ENCODE measurements at places on chromosomes 7 and 10.

DNA sequence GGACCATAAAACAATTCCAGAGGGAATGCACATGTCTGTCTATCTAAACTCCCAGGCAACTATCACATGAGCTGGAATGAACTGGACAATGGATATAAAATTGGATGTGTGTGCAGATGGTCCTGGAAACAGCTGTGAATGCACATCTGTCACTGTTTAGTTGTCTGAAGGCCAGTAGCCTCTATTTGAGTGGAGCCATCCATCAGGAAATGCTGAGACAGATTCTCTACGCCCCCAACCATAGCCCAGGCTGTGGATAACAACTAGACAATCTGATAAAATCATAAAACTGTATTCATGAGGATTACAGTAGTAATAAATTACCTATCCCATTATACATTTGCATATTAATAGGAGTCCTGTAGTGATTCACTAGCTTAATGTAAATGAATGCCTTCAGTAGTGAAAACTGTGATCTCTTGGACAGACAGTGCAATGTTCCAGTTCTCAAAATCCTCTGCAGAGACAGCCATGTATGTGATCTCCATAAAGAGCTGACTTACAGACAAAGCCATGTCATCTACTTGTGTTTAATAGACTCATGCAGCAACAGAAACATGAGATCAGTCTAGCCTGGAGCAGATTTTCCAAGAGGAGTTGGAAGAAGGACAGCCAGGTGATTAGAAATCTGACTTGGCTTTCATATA, 907.6 kb downstream of the KCNMA1 start:
- DNase-seq: no peak

DNA sequence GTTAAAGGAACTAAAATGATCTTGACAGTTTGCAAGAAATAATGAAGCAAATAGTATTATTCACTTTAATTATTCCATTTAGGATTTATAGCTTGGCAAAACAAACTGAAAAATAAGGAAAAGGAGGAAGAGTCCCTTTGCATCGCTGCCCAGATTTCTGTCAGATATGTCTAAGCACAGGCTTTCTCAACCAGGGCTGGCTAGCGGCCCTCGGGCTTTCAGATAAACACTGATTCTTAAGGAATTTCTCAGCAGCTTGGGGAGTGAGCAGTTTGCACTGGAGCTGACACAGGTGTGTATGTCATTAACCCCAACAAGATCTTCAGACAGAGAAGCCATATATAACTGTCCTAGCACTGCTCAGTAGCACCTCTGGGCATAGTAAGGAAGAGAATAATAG, 47.9 kb upstream of the SEMA3D start:
- DNase-seq: no peak

- DNase-seq: no peak
Measured at GRCh38 chr7:5406957-5407945, 16.4 kb downstream of the TNRC18 start.

DNA sequence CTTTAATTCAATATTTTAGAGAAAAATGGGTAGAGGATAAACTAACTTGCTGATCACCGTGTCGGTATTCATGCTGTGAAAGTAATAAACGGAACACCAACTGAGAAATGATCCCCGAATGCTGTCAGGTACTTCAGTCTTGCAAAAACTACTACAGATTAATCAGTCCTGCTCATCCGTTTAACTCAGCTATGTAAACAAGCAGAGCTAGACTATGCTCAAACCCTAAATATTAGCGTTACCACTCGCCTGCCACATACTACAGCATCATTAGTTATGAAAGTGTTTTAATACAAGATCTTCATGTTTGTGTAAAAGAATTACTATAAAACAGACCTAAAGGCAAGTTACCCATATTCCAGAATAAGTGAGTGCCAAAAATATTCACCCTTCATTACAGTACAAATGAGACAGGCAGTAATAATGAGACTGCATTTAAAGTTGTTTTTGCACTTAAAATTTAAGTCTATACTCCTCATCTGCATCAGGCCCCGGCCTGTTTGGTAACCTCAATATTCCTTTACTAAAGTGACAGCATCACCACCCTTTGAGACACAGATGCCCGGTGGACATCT, 952 bp downstream of the DNMBP start:
- DNase-seq: no peak

DNA sequence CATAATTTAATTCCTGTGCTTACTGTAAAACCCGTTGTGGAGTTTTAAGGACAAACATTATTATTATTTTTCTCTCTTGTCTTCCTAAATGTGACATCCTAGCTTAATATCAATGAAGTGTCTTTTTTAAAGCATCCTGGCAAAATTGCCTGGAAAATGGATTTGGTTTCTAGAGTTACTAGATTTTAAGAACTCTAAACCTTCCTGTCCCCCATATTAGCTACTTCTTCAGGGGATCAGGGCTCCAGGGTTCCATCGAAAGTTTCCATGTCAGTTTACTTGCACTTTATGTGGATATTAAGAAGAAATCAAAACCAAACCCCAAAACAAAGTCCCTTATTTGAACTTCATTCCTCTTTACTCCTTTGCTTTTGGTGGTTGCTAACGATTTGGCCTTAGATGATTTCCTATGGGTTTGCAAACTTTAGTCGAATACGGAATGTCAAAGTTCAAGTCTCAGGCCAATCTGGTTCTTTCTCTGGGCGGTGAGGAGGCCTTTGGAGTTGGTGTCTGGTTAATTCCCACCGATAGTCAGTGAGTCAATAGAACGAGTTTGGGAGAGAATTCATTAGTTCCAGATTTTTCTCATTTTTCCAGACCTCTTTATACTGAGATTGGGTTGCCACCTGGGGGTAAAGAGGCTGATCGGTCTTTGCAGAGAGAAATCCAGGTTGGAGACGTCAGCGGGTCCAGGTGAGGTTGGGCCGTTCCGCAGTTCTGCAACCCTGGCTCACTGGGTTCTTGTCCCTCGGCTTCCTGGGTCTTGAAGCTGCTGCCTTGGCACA, 1.1 kb downstream of the CUX1 start:
- no peak for DNase-seq

GRCh38 chr7:28354601-28355402, 57.5 kb upstream of the CREB5 start:
- no peak for DNase-seq

GRCh38 chr7:27243340-27244163, 950 bp downstream of the EVX1 start:
- no peak for DNase-seq

DNA sequence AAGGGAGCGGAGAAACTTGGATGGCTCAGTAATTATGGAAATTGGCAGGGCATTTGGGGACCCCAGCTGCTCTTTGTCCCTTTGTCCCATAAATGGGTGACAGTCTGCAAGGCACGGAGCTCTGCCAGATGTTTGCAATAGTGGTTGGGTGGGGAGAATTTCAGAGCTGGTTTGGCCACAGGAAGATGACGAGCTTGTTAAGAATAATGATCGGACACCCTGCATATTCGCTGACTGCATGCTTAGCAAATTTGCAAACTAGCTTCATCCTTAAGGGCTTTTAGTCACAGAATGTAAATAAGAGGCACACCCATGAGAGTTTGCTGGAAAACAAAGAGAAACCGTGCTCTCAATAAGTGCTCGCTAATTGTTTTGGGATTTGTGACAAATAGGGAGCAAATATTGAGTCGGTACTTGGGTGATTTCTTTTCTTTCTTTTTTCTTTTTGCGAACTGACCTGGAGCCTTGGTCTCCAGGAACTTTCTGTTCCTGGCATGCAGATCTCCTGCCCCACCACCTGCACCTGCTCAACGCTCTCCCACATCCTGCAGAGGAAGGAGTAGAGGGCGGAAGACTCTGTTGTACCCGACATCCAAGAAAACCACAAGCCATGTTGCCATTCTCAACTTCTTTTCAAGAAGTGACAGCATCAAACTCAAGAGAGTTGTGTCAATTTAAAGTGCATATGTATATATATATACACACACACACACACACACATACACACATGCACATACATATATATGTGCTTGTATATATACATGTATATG, 238.9 kb downstream of the CAMK1D start:
- DNase-seq: no peak

DNA sequence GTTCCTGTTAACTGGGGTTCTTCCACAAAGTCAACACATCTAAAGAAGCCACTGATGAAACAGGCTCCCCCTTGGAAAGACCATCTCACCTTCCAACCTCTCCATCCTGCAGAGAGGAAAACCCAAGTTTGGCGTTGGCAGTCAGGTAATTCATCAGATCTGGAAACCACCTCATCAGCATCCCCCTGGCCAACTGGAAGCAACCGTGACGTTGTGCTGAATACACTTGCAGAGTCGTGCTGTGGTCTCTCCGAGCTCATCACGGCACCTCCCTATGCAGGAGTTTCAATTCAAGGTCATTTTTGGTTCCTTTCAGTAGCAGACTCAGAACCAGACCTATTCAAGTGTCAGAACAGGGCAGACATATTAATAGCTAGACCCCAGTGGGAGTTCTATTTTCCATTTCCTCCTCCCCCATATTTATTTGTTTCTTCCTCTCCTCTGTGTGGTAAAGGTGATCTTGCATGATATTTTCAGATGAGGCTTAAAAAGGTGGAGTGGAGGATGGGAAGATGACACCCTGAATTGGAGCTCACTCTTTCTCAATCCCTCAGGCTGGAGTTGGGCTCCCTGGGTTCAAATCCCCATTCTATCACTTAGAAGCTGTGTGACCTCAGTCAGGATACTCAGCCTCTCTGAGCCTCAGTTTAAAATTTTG, 149.1 kb upstream of the ADO start:
- no peak for DNase-seq

GRCh38 chr7:14937581-14937980, 35.0 kb upstream of the DGKB start:
- no peak for DNase-seq

GRCh38 chr10:86107131-86107530, 259.5 kb downstream of the GRID1 start:
- no peak for DNase-seq

- DNase-seq: no peak
Measured at GRCh38 chr7:840001-840600, 7.8 kb downstream of the SUN1 start.

DNA sequence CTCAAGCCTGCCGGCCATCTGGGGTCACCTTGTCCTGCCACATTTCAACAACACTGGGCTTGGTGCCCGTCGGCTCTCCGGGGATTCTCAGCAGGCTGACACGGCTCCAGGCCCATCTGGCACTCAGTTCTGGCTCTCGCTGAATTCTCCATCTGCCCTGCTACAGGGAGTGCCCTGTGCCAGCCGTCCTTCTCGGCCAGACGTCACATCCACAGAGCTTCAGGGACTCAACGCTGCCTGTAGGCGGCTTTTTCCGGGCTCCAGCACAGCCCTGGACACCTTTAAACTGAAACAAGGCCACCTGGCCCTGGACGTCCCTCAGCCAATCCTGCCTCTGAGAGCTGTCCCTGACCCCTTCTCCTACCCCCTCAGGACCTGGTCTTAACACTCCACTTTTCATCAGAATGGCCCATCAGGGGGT, 43.0 kb downstream of the TMEM130 start:
- no peak for DNase-seq

DNA sequence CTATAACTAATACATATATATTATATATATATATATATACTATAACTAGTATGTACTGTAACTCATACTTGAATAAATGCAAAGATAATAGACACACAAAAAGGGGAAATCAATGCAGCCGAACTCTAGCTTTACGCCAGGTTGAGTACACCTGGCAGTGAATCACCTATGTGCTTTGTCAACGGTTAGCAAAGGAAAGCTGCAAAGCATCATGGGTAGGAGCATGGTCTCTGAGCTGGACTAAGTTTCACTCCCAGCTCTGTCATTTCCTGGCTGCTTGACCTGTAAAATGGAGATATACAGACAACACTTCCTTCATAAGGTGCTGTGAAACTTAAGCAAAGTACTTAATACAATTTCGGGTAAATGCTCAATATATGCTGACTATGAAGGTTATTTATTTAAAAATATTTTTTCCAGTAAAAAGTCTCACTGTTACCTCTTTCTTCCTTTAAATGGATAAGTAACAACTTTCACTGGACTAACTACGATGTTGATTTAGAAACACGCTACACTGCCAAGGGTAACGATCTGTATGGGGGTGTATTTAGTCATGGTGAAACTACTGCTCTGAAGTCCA, 61.7 kb upstream of the ITGA8 start:
- no peak for DNase-seq

- DNase-seq: no peak
Measured at GRCh38 chr7:38584443-38585210, 46.5 kb downstream of the AMPH start.

DNA sequence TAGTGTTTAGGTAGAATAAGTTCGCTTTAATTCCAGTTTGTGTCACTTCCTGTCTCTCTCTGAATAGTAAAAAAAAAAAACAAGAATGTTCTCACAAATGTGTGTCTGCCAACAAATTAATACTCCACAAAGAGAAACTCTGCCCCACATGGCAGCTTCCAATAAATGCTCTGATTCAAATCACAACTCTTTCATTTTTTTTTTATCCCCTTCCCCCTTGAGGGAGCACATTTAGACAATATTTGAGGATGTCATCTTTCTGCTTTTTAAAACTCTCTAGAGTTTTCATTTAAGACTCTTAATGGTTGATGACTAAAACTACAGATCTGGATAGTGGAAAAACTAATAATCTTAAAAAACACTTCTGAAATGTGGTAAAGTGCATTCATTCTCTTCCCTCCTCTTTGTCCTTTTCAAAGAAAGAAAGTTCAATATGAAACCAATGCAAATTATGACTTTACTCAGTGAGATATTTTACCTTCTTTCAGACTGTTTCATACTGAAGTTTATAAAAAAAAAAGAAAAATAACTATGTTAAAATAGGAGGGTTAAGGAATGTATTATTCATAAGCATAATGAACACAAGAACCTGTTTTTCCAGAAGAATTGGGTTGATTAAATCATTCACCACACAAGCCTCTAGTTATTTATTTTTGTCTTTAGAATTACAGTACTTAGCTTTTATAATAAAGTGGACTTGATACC, 42.3 kb downstream of the ARID5B start:
- no peak for DNase-seq

DNA sequence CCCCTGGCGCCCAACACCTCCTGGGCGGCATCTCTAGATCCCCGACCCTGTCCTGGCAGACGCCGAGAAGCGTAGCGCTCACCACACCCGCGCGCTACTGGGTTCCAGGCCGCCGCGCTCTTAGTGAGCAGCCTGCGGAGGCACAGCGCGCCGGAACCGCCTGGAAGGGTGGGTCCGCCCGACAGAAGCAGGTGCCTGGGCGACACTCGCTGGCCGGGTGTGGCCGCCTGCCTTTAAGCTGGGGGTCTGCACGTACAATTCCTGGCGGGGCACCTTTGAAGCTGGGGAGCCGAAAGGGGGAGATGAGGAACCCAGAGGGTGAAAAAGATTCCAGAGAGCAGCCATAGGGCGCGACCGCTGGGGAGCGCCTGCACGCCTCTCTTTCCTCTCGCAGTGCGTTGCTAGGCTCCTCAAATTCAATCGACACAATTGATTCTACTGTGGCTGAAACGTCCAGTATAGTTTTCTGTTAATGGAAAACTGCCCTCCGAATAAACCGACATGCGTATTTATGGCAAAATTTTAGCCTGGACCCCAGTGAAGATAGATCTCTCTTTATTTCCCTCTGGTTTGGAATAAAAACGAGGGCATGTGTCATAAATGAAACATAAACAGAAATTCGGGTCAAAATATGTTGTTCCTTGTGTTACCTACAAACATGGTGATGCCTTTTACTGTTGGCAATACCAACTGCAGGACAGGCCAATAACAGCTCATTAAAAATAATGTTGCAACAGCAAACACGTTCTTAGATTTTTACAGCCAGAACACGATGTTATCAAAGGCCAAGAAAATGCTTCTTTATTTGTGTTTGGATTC, 4.6 kb downstream of the HMX3 start:
- no peak for DNase-seq

GRCh38 chr7:117006907-117007684, 53.8 kb downstream of the ST7 start:
- DNase-seq: no peak

- no peak for DNase-seq
Measured at GRCh38 chr7:44654255-44654796, 47.9 kb downstream of the OGDH start.

GRCh38 chr7:14739168-14739840, 163.2 kb downstream of the DGKB start:
- DNase-seq: no peak
